Fibroblast of the aortic adventitia (primary cell): ENCODE measurements at places on chromosomes 6 and 20.

- DNase-seq = no peak
Measured at GRCh38 chr6:119565893-119566292, 216.3 kb upstream of the MAN1A1 start.

DNA sequence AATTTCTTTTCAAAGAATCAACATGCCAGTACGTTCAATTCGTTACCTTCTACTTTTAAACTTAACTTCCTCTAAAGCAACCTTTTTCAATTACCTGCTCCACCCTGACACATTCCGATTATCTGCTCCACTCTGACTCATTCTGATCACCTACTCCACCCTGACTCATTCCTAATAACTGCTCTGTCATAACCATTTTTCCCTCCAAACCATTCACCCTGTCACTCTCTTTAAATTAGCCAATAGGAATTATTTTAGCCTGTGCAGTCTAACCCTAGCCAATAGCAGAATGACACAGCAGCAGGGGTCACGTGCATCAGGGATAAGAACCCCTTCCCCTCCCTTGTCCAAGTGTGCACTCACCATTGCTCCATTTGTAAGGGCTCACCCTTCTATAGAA is 557.4 kb upstream of the EYS start:
- DNase-seq = no peak

GRCh38 chr6:14549871-14550270 is 432.3 kb downstream of the CD83 start:
- DNase-seq = no peak

GRCh38 chr6:39044181-39044580 is 4.4 kb upstream of the GLP1R start:
- no peak for DNase-seq

DNA sequence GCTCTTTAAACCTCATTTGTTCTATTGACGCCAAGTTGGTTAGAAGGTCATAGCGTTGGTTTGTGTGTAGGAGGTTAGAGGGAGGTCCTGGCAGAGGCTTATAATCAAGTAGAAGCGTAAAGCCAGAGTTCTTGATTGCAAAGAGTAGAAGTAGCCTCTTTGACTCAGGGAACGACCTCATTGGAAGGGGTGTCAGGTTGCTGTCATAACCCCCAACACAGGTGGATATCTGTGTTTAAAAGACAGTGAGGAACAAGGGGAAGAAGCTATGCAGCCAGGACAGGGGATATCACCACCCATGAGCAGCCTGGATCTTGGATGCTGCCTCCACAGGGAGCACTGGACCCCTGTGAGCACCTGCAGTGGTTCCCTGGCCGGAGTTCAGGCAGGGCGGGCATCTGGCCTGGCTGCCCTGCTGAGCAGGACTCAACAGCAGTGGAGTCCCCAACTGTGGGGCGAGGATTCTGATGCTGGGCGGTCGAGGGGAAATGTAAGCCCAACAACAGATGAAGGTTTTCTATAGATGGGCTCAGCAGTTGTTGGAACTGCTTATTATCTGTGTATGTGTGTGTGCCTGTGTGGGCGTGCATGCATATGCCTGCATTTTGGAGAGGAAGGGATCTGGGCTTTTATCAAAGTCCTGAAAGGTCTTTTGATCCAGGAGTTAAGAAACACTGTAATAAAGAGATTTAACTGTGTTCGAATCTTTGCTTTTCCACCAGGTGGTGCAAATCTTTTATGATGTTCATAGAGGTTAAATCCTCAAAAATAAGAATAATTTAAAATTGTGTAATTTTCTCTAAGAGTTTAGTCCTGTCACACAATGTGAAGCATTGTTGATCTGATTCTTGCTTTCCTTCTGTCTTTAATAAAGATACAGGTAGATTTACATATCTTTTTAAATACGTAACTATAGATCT is 27.7 kb downstream of the HIVEP1 start:
- DNase-seq = no peak

- DNase-seq = peak; percentile 6
Measured at GRCh38 chr20:57996936-57997890, 231.2 kb downstream of the ANKRD60 start.

GRCh38 chr6:151482290-151482689 is 11.5 kb upstream of the CCDC170 start:
- peak; percentile 33 for DNase-seq

GRCh38 chr20:2118783-2119182 is 17.2 kb downstream of the STK35 start:
- DNase-seq = no peak

DNA sequence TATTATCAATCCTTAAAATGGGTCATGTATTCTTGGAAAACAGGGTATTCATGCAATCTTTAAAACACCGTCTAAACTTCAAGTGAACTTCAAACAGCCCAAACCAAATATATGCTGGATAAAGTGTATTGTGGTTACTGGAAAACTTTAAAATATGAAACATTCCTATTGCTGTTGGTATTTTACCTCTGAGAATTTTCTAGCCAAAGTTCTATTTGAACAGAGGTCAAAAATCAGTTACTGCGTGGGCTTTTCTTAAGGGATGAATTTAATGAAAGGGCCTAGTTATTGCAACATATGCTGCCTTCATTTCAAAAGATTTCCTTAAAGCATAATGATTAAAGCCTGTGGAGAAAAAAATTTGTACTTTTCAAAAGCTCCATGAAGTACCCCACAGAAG is 436.0 kb downstream of the PLCB1 start:
- peak; percentile 75 for DNase-seq

- peak; percentile 68 for DNase-seq
Measured at GRCh38 chr6:44054721-44055559, 72.3 kb downstream of the MRPL14 start.

GRCh38 chr6:111943266-111943665 is 70.0 kb upstream of the FYN start:
- no peak for DNase-seq

DNA sequence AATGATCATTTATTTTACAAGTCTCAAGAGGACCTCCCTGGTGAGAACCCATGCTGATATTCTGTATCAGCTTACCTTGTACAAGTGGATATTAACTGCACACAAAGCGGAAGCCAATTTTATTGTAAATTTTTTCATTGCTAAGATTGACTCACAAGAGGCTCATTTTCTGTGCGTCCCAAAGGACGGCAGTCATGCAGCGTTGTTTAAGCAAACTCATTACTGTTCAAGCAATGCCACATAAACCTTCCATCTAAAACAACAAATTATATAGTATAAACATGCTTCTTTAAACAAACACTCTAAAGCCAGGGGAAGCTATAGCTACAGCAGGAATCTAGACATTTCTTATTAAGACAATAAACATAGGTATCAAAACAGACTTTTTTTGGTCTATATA is 575.3 kb downstream of the FRK start:
- DNase-seq = no peak

DNA sequence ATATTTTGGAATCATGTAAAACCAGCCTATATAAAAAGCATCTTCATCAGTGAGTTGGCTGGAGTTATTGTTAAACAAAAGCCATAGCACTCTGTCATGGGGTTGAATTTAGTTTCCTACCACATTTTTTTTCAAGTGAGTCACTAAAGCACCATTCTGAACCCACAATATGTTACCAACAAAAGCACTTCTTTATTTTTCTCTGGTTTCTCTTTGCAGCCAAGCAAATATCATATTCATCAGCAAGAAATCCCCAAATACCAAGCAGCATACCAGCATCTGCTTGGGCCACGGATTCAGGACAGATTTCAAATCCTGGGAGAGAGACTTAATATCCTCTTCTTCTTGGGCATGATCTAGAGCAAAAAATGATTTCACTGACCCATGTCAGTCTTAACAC is 441.4 kb downstream of the BCKDHB start:
- peak; percentile 94 for DNase-seq

- peak; percentile 21 for DNase-seq
Measured at GRCh38 chr20:2822073-2822472, 5.9 kb downstream of the TMEM239 start.

GRCh38 chr20:31547720-31548298 is 33.6 kb downstream of the HM13 start:
- no peak for DNase-seq

- DNase-seq = no peak
Measured at GRCh38 chr6:13491538-13491937, 4.1 kb upstream of the GFOD1 start.

GRCh38 chr6:39507331-39507998 is 185.0 kb upstream of the KCNK16 start:
- DNase-seq = no peak

DNA sequence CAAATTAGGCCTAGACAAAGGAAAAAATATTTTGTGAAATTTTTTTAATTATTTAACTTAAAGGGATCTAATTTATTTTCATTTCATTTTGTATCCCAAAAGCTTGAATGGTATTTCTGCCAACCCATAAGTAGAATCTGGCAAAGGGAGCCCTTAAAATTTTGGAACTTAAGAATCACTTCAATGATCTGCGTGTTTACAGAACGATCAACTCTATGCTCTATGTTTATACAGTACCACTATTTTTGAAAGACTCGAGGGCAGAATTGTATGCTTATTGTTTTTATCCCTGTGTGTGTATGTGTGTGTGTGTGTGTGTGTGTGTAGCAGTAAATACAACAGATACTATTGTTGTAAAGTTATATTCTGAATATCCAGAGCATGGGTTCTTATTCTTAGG is 39.2 kb downstream of the METTL24 start:
- no peak for DNase-seq

GRCh38 chr6:166936079-166936787 is 20.1 kb downstream of the RNASET2 start:
- DNase-seq = no peak

- DNase-seq = no peak
Measured at GRCh38 chr6:149488815-149489214, 4.0 kb upstream of the ZC3H12D start.

- DNase-seq = no peak
Measured at GRCh38 chr6:26400626-26401025, 1.4 kb upstream of the BTN3A1 start.

- no peak for DNase-seq
Measured at GRCh38 chr6:35698858-35699257, 10.1 kb upstream of the FKBP5 start.

DNA sequence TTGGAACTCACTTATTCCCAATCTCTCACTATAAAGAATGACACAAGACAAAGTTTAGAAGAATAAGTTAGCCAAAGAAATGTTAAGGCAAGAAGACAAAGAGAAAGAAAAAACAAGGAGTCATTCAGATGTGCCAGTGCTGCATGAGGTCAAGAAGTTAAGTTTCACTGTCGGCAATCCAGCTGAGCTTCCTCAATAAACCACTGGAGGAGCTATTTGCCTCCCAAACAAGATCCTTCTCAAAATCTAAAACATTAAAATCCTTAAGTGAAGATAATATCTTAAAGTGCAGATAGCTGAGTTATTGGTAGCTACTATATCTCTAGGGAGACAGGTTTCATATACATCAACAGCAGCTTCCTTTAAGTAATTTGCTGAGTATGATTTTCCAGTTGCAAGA is 512.3 kb downstream of the HDGFL1 start:
- DNase-seq = no peak

DNA sequence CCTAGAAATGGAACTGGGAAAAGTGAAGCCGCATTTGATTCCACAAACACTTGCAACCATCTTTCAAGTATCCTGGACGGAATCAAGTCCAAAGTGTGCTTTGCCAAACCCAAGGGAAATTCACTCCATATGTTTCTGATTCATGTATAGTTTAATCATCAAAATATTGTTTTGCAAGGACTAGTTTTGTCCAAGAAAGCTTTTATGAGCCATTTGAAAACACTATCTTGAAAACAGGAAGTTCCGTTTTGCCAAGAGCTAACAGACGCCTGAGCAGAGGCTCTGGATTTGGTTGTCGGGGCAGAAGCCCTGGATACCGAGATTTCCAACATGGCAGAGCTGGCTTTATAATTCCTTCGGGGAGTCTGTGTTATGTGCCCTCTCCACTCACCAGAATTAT is 251.1 kb downstream of the PHACTR1 start:
- peak; percentile 65 for DNase-seq

DNA sequence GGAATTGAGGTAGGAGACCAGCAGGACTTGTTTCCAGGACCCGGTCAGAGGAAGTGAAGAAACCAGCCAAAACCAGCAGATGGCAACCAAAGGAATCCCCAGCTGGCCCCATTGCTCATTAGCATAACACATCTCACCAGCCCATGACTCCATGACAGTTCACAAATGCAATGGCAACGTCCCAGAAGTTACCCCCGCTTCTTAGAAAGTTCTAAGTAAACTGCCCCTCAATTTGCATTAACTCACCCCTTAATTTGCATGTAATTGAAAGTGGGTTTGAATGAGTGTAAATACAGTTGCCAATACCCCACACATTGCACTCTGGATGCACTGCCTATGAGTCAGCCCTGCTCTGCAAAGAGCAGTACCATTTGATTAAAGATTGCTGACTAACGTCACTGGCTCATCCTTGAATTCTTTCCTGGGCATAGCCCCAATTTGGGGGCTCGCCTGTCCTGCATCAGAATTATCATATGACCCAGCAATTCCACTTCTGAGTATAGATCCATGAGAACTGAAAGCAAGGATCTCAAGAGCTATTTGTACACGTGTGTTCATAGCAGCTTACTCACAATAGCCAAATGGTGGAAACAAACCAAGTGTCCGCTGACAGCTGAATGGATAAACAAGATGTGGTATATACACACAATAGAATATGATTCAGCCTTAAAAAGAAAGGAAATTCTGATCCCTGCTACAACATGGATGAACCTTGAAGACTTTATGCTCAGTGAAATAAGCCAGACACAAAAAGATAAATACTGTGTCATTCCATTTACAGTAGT is 36.4 kb downstream of the MYLK4 start:
- peak; percentile 91 for DNase-seq

- no peak for DNase-seq
Measured at GRCh38 chr6:52538901-52539354, 37.9 kb downstream of the TRAM2 start.

- no peak for DNase-seq
Measured at GRCh38 chr6:12666886-12667285, 49.7 kb upstream of the PHACTR1 start.

- no peak for DNase-seq
Measured at GRCh38 chr20:44072384-44072783, 114.6 kb downstream of the JPH2 start.

DNA sequence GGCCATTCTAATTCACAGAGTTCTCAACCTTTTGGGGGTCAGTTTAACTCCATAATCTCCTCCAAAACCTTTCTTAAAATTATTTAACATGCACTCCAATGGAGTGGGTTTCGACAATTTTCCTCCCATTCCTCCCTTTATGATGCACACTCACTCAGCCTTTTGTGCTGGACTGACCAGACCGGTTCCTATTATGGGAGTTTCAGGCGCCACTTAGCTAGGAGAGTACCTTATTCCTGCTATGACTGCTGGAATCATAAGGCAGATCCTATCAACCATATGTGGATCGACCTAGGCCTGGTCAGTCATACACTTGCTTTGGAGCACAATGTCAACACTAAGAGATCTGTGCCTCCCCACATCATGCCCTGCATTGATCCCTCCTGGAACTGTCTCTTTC is 63.9 kb upstream of the MOCS1 start:
- DNase-seq = no peak

DNA sequence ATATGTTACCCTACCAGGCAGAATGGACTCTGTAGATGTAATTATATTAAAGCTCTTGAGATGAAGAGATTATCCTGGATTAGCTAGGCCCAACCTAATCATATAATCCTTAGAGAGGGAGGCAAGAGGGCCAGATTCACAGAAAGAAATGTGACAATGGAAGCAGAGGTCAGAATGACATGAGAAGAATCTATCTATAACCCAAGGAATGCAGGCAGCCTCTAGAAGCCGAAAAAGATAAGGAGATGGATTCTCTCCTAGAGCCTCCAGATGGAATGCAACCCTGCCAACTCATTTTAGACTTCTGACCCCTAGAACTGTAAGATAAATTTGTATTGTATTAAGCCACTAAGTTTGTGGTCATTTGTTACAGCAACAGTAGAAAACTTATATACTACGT is 12.3 kb downstream of the PXT1 start:
- DNase-seq = peak; percentile 76

- no peak for DNase-seq
Measured at GRCh38 chr6:129632172-129632613, 77.8 kb downstream of the ARHGAP18 start.
